ENCODE measurements at places on chromosomes 4 and X.

GRCh38 chrX:118726396-118726795 lies 1.0 kb upstream of the IL13RA1 start:
- no peak for DNase-seq

DNA sequence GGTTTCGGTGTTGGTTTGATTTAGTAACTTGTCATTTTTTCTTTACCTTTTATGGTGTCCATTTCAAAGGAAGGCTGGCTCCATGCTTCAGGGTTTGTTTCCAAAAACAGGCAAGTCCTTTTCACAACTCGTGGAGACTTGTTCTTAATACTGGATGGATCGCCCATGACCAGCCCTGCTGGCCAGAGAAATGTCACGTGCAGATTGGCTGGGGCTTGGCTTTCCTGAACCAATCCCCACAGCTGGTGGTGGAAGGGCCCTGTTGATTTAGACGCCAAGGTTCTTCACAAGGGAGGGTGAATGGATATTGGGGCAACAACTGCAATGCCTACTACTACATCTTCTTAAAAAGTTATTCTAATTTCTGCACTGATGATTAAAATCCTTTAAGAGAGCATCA lies 92.6 kb downstream of the SHROOM3 start:
- no peak for DNase-seq

- no peak for DNase-seq
Observed at GRCh38 chrX:3678328-3678727, 35.1 kb downstream of the PRKX start.

GRCh38 chrX:53639257-53639656 lies 47.3 kb downstream of the HUWE1 start:
- DNase-seq = no peak

DNA sequence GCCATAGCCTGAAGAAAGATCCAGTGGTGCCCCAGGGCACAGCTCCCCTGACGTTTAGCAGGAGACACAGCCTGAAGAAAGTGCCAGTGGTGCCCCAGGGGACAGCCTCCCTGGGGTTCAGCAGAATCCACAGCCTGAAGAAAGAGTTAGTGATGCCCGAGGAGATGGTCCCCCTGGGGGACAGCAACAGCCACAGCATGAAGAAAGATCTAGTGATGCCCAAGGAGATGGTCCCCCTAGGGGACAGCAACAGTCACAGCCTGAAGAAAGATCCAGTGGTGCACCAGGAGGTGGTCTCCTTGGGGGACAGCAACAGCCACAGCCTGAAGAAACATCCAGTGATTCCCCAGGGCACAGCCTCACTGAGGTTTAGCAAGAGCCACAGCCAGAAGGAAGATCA lies 2.8 kb downstream of the TEX13C start:
- DNase-seq = no peak

GRCh38 chr4:69584135-69584534 lies 55.3 kb downstream of the UGT2A2 start:
- no peak for DNase-seq

DNA sequence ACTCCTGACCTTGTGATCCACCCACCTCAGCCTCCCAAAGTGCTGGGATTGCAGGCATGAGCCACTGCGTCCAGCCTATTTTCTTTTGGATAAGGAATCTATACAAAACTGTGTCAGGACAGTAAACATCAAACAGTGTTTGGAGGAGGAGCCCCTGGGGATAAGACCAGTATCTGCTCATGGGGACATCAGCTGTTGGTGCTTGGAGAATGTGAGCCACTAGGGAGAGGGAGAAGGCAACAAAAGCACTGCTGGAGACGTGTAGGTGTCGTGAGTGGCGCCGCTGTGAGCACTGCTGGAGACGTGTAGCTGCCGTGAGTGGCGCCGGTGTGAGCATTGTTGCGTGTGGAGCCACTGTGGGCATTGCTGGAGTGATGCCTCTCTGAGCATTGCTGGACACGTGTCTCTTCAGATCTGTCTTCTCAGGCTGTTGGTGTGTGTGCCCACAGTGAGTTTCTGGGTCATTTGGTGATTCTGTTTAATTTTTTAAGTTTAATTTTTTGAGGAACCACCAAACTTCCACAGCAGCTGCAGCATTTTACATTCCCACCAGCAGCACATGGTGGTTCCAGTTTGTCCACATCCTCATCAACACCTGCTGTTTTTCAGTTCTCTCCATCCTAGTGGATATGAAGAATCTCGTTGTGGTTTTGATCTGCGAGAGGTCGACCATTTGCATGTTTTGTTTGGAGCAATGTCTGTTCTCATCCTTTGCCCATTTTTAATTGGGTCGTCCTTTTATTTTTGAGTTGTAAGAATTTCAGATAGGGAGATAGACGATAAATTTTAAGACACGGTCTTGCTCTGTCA lies 19.0 kb downstream of the DGKQ start:
- no peak for DNase-seq

DNA sequence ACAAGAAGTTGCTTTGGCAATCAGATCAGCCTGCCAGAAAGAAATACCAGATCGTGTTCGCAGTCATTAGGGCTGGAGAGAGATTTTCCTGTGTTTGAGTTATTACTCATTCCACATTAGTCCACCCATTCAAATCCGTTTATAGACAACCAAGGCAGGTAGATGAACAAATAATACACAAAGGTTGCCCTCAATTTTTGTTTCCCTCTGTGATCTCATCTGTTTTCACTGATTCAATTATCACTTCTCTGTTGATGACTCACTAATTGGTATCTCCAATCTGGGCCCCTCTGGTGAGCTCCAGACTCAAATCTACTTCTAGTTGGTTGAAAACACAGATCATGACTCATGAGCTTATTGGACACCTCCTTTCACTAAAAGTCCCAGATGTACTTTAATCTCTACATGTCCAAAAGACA lies 54.5 kb downstream of the CHM start:
- DNase-seq = no peak

All from frontal cortex (tissue), 4 donors.